ENCODE measurements at places on chromosomes 6 and 20.

- no peak for ATAC-seq
These were observed 4.3 kb downstream of the MTG2 start for GRCh38 chr20:62186887-62187866.

DNA sequence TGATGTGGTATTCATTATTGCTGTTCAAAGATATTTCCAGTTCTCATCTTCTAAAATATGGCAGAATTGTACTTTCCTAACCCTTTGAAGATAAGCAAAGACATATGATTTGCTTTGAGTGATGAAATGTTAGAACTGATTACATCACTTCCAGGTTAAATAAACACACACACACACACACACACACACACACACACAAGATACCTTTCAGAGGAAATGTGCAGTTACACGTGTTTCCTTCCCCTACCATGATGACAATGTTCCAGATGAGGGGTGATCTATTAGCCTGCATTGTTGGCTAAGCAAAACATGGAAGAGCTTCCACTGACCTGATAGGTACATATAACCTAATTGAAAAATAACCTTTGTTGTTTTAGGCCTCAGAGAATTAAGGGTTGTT lies 11.7 kb upstream of the FRK start:
- ATAC-seq: no peak

- no peak for ATAC-seq
These were observed 1.4 kb upstream of the TXNDC5 start for GRCh38 chr6:7912024-7912423.

GRCh38 chr20:20211988-20212518 lies 155.9 kb upstream of the INSM1 start:
- no peak for ATAC-seq

GRCh38 chr6:88650029-88650619 lies 313.3 kb downstream of the RNGTT start:
- no peak for ATAC-seq

DNA sequence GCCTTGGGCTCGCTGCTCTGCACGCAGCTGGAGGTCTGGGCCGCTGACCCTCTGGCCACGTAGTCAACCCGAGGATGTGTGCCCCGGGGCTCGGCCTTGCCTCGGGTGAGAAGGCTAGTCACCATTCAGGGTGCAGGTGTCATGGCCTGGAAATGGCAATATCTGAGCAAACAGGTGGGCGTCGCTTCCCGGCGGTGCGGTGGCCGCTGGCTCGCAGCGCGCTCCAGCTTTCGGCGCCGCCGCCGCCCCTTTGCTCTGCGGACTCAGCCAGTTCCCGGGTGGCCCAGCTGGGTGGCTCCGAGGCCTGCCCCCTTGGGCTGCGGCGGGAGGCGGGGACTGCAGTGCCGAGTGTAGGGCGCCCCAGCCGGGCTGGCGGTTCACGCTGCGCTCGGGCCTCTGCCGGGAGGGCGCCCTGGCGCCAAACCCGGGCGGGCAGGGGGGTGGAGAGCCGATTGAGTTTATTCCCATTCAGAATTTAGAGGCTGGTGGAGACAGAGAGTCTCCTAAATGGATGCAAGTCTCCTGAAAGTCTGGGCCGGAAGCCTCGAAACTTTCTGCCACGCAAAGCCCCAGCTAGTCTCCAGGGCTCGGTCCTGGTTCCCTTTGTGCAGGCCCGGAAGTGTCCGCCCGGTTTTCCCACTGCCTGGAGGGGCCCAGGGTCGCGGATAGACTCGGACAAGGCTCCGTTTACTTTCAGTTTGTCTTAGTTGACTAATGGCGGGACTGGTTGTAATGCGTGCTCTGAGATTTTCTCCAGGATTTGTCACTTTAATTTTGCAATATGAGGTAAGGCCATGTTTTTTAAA lies 11.3 kb upstream of the TFAP2A start:
- no peak for ATAC-seq

DNA sequence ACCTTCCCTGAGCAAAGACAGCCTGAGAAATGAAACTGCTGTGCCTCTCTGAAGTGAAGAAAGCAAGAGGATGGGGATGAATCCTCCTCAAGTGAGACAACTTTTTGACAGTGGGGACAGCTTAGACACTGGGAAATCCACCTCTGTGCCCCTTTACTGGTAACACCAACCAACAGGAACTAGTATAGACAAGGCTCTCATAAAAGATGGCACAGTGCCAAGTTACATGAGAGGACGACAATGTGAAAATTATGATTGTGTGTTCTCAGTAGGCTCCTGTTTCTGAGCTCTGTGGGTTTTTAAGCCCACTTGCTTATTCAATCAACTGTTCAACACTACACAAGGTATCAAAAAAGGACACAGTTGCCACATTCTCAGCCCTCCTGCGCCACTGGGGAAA lies 41.6 kb upstream of the LYRM2 start:
- ATAC-seq: no peak

GRCh38 chr6:44867571-44868334 lies 460.4 kb upstream of the RUNX2 start:
- ATAC-seq: no peak

DNA sequence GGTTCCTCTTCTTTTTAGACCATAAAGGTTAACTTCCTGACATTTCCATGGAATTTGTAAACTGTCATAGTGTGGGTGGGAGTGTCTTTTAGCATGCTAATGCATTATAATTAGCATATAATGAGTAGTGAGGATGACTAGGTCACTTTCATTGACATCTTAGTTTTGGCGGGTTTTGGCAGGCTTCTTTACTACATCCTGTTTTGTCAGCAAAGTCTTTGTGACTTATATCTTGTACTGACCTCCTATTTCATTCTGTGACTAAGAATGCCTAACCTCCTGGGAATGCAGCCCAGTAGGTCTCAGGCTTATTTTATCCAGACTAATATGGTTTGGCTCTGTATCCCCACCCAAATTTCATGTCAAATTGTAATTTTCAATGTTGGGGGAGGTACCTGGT lies 149.6 kb upstream of the SYNCRIP start:
- no peak for ATAC-seq

DNA sequence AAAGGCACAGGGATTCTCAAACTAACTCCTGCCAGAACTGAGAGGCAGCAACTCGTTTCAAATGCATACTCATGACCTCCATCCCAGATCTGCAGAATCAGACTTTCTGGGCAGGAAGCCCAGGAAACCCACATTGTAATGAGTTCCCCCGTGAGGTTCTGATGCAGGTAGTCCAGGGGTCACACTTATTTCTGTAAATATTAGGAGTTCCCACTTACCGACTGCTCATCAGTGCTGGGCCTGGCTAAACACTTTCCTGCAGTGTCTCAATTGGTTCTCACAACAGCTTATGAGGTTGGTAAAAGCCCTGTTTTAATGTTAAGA lies 11.6 kb downstream of the DUSP15 start:
- ATAC-seq: no peak
